ENCODE measurements at places on chromosomes 1 and 21. TPM values are rescaled to one million over a fixed set of nuclear protein-coding genes. Genes with fewer than 3 reads are reported as not detected.
A peak's percentile ranks its signal among the peaks of the same experiment; 100 is the strongest.

GRCh38 chr1:177287994-177288393 lies 117.2 kb downstream of the BRINP2 start:
- DNase-seq, result no peak

GRCh38 chr1:117587499-117588356 lies 18.1 kb upstream of the TENT5C start:
- DNase-seq, result no peak

LMX1A gene
- not detected for total RNA-seq

DNA sequence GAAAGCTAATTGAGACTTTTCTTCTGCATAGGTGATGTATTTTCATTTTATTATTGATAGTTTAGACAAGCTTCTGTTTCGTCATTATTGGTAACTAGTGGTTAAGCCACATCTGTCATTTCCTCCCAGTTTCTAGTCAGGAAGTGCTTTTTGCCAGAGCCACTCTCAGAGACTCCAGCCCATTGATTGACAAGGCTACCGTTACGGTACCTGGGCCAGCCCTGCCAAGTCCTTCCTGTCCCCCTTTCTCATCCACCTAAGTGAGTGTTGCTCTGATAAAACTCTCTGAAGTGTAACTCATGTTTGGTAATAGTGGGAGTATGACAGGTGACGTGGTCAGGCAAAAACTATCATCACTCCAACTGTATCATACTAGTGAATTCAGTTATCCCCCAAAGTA lies 29.6 kb upstream of the AGL start:
- DNase-seq, result no peak

TSPEAR gene
- total RNA-seq, result 0.08 TPM

DNA sequence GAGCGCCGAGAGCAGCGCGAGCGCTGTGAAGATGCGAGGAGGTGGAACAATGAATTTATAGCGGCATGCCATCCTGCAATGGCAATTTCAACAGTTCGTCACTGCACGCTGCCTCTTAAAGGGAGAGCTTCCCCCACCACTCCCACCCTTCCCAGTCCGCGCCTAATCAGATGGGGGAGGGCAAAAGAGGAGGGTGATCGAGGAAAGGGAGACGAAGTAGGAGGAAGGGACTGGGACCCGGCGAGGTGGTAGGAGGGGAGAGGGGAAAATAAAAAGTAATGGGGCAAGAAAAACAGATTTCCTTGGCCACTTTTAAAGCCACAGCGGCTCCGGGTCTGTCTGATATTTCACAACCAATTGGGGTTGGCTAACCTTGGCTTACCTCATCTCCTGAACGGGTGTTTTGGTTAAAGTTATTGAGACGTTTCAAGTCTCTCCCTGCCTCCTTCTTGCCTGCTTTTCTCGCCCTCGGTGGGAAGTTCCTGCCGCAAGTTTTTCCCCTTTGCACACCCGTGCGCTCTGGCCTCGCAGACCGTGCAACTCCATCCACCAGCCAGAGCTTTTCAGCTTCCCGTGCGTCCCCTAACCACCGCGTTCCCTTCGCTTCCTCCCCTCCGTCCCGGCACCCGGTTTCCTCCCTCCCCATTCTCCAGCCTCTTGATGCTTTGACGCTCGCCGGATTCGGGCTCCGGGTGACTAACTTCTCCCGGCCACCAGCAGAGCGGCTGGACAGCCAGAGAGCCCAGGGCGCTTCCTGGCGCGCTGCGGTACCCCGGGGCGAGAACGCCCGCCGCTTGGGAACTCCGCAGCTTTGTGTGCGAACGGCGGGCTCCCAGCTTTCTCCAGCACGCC lies at the start of gene ADAMTS5:
ADAMTS5 (minus strand) TSS at position 27 of the 852 bp plus-strand sequence. CDS start 697 bp downstream, outside the sequence.
- DNase-seq, result peak; percentile 51

TFF1 gene
- not detected for total RNA-seq

RNPEP gene
- 89.6 TPM for total RNA-seq

GRCh38 chr1:223035724-223036478 lies 107.1 kb downstream of the TLR5 start:
- DNase-seq, result peak; percentile 20

- no peak for DNase-seq
Observed at GRCh38 chr1:16063226-16063829, 10.1 kb downstream of the FAM131C start.

Data from H4 (cell line).